ENCODE measurements at places on chromosomes 13 and 19.

DNA sequence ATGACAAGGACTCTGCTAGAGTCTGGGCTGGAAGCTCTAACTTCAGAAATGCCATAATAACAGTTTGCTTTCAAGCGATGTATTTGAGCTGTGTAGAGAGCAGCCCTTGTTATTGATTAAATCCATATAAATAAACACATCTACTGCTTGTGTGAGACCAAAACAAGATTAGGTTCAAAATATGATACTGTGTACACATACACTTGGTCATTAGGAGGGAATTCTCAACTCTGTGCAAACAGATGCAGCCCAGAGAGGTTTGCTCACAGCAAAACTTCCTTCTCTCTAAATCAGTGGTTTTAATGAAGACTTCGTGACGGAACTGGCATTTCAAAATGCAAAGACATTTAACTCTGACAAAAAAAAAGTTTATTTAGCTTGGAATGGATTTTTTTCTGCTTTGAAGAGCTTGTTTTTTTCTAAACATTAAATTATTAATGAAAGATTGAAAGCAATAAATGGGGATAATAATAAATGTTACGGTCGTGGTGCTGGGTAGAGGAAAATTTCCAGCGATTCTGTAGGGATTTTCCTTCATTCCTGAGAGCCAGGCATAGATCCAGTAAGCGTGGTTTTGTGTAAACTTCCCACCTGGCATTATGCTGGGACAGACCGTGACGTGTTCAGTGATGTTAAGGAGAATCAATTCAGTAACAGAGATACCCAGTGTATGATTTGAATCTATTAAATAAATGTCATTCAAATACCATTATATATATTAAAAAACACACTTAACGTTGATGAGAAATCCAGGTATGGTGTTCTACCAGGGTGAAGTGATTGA lies 213.7 kb downstream of the TEX29 start:
- no peak for DNase-seq

DNA sequence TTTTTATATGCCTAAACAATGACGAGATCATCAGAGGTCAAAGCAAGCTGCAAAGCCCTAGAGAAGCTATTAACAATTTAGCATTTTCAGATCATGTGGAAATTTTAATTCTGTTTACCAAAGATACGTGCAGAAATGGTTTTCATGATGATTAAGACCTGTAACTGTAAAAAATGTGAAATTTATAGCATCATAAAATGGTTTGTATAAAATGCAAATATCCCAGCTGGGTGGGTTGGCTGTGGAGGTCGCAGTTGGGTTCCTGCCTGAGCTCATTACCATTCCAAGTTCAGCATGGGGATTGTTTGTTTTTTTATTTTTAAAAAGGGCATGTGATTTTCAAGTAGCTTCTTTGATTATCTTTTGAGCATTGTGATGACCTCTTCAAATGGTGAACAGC lies 47.9 kb upstream of the SIAH3 start:
- DNase-seq, result no peak

GRCh38 chr19:8476524-8476923 lies 25.9 kb downstream of the PRAM1 start:
- no peak for DNase-seq

GRCh38 chr19:16325161-16325527 lies 518 bp downstream of the KLF2 start:
- no peak for DNase-seq

DNA sequence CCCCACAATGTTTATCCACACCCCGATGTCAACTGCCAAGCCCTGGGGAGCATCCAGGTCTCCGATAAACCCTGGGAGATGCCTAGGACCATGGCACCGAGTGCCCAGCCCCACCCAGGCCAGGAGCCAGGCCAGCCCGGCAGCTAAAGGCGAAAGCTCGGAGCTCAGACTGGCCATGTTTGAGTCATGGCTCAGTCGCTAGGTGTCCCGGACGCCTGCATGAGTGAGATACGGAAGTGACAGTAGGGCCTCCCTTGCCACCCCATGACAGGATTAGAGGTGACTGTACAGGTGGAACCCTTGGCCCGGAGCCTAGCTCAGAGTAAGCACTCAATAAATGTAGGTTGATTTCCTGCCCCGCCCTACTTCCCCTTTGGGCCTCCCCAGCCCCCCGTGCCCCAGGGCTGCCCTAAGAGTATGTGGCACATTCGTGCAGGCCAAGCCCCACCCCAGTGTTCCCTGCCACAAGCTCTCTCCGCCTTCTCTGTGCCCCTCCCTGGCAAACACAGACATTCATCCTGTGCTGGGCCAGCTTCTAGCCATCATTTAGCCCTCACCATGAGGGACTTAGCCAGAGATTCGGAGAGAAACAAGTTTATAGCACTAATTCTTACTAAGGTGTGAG lies 5.8 kb upstream of the TPM4 start:
- peak; percentile 94 for DNase-seq

DNA sequence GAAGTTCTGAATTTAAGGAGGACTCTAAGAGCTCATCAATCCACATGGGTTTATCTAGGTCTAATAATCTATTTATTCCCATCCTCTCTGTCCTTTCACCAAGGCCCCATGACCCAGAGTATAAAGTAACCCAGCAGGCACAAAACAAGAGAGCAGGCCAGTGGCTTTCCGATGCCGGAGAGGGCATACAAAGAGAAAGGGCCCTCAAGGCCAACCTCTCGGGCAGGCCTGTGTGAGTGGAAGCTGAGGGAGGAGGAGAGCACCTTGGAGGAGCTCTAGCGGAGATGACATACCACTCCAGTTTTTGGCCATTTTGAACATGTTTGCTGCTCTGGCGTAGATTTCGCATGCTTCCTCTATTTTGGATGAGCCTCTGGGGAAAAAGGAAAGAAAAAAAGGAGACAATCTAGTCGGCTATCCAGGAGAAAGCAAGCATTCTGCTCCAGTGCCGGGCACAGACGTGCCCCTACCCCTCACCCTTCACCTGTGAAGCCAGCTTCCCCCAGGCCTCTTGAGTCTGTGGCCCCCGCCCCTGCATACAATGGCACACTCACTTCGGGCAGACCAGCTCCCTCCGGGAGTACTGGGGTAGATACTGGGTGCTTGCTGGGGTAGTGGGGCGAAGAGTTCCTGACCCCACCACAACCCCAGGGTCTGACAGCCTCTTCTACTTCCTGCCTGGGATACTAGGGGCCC lies 11.6 kb downstream of the NAPA start:
- no peak for DNase-seq

DNA sequence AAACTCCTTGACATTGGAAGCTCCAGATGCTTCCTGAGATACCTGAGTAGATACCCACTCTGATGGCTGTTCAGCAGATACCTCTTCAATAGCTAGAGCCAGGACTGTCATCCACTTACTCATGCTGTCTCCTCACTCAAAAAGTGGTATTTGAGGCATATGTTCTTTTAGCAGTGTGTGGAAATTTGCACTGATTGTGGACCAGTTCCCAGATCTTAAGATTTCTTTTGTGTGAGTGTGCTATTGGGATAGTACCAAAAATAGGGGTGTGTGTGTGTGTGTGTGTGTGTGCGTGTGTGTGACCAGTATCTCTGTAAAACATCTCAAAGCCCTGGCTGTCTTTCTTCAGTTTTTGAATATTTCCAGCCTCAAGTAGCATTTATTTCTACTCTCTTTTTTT lies 108.3 kb downstream of the SLITRK5 start:
- DNase-seq, result no peak

DNA sequence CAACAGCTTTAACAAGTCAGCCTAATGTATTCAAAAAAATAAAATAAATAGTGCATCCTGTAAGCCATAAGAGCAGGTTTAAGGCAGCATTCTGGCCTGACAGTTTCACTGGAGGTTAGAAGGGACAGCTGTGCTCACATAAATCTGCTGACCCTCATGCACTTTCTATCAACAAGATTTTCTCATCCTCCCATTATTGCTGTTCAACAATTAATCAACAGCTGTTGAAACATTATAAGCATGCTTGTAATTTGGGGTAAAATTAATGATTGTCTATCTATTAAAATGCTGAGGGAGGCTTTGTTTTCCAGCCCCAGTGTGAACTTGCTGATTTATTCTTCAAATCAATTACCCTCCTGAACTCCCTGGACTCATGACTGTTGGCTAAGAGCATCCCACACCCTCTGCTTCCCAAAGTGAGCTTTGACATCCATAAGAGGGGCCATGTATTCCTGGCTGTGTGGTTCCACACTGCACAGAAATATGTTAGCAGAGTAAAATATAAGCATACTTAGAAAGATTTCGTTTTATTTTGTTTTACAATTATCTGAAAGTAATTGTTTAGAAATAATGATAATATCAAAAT lies 492.4 kb downstream of the EFNB2 start:
- no peak for DNase-seq

DNA sequence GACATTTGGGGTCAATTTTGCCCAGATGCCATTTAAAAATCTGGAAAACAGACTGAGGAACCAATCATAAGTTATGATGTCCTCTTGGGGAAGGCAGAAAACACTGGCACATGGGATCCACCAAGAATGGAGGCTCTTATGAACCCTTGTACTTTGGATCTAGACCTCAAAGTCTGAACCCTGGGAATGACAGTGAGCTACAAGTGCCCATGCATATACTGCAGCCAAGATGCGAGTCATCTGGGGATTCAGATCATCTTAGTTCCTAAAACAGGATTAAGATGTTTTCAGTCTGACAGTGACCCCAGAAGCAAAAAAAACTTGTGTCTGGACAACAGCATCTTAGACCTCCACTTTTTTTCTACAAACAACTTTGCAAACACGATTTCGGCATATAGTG lies 100.2 kb upstream of the SIAH3 start:
- DNase-seq, result no peak

- no peak for DNase-seq
These were observed 10.9 kb downstream of the MIR17HG start for GRCh38 chr13:91358387-91358782.

DNA sequence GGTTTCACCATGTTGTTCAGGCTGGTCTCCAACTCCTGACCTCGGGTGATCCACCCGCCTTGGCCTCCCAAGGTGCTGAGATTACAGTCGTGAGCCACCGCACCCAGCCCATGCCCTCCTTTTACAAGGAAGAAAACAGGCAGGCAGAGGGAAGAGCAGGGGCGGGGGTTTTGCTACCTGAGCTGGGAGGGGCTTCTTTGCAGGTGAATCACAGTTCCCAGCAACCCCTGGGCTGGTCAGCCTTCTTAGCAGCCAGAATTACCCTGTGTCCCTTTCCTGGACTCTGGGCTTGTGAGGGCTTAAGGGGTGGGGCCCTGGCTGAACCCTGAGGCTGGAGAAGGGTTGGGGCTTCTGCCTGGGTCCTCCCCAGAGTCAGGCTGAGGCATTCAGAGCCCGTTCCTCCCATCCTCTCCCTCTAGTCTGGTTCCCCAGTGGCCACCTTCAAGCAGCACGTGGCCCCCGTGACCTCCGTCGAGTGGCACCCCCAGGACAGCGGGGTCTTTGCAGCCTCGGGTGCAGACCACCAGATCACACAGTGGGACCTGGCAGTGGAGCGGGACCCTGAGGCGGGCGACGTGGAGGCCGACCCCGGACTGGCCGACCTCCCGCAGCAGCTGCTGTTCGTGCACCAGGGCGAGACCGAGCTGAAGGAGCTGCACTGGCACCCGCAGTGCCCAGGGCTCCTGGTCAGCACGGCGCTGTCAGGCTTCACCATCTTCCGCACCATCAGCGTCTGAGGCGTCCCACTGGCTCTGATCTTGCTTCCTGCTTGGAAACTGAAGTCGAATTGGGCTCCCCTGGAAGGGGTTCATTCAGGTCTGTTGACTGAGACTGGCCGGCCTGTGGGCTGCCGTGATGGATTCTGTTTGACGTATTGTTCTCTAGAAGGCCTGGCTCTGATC lies 2.8 kb upstream of the KCNJ14 start:
- no peak for DNase-seq

GRCh38 chr13:30110301-30111070 lies 196.9 kb downstream of the KATNAL1 start:
- no peak for DNase-seq

GRCh38 chr13:113026391-113026910 lies 57.4 kb downstream of the MCF2L start:
- no peak for DNase-seq

- peak; percentile 77 for DNase-seq
These were observed 61.4 kb upstream of the NFIC start for GRCh38 chr19:3304871-3305423.

- peak; percentile 74 for DNase-seq
These were observed 49.6 kb downstream of the MYO9B start for GRCh38 chr19:17125062-17125727.

GRCh38 chr13:53775807-53776206 lies 747.2 kb downstream of the OLFM4 start:
- DNase-seq, result no peak

- DNase-seq, result no peak
These were observed 261.8 kb downstream of the TBC1D4 start for GRCh38 chr13:75220238-75220542.

DNA sequence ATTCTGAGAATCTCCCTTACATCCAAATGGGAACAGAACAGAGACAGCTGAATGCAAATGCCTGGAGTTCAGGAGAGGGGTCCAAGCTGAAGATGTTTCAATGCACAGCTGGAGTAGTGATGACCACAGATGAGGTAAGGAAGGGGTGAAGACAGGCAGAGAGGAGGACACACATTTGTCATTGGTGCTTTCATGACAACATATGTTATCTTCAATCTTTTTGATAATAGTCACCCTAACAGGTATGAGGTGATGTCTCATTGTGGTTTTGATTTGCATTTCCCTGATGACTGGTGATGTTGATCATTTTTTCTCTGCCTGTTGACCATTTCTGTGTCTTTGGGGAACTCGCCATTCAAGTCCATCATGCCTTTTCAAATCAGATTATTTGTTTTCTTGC lies 19.2 kb downstream of the SIGLEC7 start:
- no peak for DNase-seq

DNA sequence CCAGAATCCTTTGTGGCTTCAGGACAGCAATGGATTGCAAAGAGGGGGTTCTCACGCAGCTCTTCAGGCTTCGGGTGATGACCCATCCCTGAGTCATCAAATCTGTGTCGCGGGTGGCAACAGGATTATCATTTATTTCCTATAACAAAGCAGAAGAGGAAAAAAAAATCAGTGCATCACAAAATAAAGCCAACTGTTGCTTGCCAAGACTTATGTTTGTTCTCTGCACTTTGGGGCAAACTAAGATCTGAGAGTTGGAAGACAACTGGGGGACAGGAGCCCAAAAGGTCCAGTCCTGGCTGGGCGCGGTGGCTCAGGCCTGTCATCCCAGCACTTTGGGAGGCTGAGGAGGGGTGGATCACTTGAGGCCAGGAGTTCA lies 6.4 kb downstream of the GNA15 start:
- DNase-seq, result no peak

DNA sequence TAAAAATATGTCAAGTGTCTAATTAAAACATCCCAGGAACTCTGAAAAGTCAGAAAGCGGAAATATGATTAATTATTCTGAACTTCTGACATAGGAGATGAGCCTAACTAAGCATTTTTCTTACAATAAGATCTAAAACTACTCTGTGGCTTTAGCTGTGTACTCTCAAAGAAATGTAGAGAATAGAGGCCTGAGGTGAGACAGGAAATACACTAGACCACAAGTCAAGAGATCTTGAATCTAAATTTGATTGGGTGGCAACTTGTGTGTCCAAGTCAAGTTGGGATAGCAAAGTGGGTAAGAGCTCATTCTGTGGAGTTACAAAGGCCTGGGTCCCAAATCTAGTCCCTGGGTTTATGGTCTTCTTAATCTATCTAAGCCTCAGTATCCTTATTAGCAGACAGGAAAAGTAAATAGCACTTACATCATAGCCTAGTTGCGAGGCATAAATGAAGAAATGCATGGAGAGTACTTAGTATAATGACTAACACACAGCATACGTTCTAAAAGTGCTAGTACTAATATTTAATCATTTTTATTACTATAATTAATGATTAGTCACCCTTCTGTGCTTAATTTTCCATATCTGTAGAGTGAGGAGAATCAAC lies 9.4 kb upstream of the LRRC63 start:
- peak; percentile 53 for DNase-seq

Measured in CD4-positive, alpha-beta T cell treated with Interleukin-21 for 1 hour (primary cell).